GM18507 (cell line): ENCODE measurements at places on chromosomes 6 and 20.

DNA sequence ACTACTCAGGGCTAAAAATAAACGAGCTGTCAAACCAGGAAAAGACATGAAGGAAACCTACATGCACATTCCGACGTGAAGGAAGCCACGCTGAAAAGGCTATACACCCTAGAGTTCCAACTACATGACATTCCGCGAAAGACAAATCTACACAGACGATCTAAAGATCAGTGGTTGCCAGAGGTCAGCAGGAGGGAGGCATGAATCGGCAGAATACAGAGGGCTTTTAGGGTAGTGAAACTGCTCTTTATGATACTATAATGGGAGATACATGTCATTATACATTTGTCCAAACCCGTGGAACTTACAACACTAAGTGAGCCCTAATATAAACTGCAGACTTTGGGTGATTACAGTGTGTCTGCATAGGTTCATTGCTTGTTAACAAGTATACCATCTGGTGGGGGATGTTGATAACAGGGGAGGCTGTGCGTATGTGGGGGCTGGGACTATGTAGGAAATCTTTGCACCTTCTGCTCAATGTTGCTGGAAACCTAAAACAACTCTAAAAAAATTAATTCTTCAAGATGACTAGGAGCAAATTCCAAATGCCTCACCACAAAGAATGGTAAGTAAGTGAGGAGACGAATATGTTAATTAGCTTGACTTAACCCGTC, 132.2 kb upstream of the CDH4 start:
- no peak for DNase-seq

DNA sequence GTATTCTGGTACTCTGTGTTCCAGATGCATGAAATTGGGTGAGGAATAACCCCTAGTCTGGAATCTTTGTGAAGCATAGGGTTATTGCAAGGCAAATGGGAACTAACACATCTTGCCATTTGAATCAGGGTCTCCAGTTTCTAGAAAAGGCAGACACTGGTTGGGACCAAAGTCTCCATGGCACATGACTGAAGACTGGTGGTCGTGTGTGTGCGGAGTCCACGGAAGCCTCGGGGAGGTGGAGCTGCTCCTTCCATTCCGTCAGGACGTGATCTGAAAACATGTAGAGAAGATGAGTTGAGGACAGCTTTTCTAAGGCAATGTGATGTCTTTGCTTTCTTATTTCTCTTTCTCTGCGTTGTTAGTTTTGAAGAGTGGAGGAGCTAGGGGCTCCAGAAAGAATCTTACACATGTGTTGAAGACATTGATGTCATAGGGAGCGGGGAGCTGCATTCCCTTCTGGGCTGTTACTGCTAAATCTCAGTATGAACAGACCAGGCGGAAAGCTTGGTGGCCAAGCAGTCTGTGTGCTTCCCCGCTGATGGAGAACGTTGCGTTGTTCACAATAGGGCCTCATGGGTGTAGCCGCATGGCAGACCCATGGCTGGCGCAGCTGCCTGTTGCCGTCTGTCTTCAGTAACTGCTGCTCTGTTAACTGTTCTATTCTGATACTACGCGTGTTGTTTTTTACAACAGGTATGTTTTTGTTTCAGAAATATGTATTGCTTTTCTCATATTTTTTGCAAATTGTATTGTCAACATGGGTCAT, 4.8 kb upstream of the SLC17A9 start:
- DNase-seq = no peak

DNA sequence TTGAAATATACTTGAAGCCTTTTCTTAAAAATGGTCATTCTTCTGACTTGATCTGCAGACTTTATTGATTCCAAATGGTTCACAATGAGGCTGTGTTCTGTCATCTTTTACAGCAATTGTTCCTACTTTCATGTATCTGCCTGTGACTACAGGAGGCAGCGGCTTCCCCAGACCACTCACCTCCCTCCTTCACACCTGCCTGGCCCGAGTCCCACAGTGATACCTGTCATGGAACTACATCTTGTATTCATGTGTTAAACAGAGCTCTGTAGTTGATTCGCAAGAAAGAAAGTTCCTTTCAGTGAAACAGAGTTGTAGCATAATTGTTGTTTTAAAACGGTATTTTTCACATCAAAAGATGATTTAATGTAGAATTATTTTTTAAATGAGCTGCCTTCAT, 673.5 kb upstream of the AGPAT4 start:
- no peak for DNase-seq

DNA sequence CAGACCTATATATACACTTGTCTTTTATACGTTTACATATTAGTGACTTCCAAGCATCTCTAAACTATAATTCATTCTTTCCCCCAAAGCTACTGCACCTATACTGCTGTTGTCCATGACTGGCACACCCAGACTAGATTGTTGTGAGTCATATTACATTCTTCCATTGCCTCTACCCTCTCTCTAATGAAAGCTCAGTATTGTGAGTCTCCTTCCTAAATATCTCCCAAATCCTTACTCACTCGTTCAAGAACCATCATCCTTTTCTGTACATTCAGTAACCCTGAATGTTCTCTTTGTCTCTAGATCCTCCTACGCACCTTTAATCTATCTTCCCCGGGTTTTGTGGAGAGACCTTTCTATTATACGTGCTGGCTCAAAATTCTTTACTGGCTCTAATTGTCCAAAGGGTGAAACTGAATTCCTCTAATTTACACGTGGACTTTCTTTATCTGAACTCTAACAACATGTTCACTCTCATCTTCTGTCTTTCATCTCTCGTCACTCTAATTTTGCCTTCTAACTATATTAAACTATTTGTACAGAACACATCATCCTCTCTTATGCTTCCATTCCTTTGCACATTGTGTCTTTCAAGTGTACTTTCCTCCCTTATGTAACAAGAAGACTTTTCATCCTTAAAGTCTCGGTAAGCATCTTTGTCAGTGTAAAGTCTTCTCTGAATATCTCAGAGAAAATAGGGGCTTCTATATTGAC, 109.3 kb downstream of the IBTK start:
- no peak for DNase-seq
